Kidney epithelial cell (primary cell): ENCODE measurements at places on chromosomes 12 and 14. TPM values are rescaled to one million over a fixed set of nuclear protein-coding genes. Genes with fewer than 3 reads are reported as not detected.

The ANKS1B gene
- total RNA-seq = 0.13 TPM in 1 of 2 replicates, not detected in the other

DNA sequence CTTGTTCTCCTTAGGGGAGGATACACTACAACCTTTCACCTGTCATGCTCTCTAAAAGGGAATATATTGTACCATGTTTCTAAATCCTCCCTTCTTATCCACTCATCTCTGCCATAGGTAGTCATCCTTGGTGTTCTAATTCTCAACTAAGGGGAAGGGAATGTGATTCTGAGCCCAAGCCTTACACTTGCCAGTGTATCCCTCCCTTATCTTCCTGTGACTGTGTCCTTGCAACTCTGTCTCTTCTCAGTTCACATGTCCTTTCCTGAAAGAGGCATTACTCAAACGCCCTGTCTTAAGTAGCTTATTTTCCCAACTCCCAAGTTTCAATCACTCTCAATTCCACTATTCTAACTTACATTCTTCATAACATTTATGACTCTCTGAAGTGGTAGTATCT is 44.5 kb upstream of the SYT10 start:
- DNase-seq = no peak

DNA sequence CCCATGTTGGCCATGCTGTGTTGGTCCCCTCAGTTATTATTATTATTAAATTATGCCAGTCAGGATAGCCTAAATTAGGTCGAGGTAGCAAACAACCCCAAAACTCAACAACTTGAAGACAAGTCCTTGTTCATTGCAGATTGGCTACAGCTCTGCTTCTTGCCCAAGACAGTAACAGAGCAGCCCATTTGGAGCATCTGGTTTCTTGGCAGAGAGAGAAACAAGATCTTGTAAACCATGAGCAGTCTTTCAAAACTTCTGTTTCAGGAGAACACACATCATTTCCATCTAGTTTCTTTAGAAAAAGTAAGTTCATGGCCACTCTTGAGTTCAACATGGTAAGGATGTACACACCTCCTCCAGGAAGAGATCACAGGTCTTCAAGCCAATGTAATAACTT is 52.3 kb downstream of the E2F7 start:
- DNase-seq = no peak

GRCh38 chr12:132322206-132323132 is 6.9 kb downstream of the GALNT9 start:
- no peak for DNase-seq

DNA sequence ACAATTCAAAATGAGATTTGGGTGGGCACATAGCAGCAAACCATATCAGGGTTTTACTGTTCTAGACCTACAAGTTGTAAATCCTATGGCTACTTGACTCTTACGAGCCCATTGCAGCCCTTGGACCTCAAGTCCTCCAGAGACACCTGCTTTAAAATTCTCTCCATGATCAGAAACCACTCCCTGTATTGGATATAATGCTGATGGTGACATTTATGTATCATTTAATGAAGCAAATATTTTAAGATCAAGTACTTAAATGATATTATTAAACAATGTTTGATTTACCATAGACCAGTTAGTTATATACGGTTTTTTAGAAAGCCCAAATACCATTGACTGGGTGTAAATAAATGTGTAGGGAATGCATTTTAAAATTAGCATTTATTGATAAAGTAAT is 24.2 kb downstream of the AMDHD1 start:
- no peak for DNase-seq

The GPRC5A gene
- 28.7 and 48.1 TPM in 2 replicates for total RNA-seq

The ACOT4 gene
- 4.3 and 5.1 TPM in 2 replicates for total RNA-seq

DNA sequence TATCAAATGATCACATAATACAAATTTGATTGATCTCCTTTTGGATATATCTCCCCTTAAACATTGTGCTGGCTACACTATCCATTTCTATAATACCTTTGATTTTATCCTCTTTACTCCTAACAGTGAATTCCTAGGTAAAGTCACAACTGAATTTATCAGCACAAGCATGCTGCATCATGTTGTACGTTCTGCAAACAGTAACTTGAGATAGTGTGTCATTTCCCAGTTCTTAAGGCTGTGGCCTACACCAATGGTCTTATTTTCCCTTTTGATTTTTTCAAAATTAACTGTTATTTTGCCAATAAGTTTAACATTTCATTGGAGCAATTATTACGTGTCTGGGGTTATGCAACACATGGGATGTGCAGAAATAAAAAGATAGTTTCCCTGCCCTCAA is 24.8 kb downstream of the PRKCH start:
- DNase-seq = no peak

DNA sequence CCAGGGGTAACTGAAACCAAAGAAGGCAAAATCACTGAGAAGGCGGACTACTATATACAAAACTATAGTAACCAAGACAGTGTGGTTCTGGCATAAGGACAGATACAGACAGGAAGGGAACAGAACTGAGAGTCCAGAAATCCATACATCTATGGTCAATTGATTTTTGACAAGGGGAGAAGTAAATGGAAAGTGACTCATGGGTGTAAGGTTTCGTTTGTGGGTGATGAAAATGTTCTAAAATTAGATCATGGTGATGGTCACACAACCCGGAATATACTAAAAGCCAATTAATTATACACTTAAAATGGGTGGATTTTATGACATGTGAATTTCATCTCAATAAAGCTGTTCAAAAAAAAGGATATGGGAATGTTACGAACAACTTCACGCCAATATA is 18.7 kb downstream of the ANGEL1 start:
- no peak for DNase-seq

DNA sequence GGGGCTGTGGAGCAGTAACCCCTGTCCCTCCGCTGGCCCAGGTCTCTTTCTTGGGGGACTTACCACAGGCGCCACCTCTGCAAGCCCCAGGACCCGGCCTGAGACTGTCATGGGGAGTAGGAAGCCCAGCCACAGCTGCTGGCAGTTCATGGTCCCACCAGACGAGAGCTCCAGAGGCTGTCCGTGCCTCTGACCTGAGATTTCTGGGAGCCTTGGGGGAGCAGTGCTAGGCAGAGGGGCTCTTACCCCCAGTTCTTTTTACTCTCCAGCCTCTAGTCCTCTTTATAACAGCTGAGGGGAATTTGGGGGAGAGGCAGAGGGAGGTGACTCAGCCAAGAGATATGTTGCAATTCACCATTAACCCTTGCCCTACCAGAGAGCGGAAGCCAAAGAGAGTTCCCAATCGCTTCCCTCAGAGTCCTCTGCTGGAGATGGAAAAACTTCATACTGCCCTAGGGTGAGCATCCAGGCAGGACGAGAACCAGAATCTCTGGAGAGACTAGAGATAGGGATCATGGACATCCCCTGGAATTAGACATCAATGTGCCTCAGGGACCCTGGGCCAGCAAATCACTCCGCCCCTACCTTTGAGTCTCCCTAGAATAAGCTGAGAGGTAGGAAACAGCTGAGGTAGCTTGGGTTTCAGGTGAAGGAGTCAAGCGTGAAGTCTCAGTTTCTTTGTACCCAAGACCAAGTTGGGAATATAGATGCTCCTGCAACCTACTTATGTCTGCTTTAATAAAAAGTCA is at the start of gene MMP19:
TSS of gene MMP19 (minus strand) at position 256 of the 749 bp plus-strand sequence. CDS start at position 150, 106 bp downstream.
- DNase-seq = no peak

The TPH2 gene
- not detected in 2 replicates for total RNA-seq

DNA sequence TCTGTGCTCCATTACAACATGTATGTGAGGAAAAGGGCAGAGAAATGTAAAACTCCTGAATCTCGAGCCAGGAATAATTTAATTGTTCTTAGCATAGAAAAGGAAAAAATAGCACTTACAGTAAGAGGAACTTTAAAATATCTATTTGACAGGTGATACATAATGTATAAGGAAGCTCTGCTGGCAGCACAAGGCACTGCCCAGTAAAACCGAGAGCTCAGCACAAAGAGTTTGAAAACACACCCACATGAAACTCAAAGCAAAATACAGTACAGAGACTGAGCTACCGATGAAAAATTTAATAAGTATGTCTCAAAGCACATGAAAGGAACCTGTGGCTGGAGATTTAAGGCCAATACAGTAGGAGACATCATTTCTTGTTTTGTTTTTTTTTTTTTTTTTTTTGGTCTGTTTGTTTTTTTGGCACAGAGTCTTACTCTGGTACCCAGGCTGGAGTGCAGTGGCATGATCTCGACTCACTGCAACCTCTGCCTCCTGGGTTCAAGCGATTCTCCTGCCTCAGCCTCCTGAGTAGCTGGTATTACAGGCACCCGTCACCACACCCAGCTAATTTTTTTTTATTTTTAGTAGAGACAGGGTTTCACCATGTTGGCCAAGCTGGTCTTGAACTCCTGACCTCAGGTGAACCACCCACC is 19.2 kb downstream of the CLIP1 start:
- no peak for DNase-seq

The PPFIBP1 gene
- 111 and 119 TPM in 2 replicates for total RNA-seq

- DNase-seq = no peak
Measured at GRCh38 chr12:9776781-9777180, 16.1 kb upstream of the CD69 start.

The ETFRF1 gene
- 13.3 and 17.6 TPM in 2 replicates for total RNA-seq
